ENCODE measurements at places on chromosomes 2 and 18.

DNA sequence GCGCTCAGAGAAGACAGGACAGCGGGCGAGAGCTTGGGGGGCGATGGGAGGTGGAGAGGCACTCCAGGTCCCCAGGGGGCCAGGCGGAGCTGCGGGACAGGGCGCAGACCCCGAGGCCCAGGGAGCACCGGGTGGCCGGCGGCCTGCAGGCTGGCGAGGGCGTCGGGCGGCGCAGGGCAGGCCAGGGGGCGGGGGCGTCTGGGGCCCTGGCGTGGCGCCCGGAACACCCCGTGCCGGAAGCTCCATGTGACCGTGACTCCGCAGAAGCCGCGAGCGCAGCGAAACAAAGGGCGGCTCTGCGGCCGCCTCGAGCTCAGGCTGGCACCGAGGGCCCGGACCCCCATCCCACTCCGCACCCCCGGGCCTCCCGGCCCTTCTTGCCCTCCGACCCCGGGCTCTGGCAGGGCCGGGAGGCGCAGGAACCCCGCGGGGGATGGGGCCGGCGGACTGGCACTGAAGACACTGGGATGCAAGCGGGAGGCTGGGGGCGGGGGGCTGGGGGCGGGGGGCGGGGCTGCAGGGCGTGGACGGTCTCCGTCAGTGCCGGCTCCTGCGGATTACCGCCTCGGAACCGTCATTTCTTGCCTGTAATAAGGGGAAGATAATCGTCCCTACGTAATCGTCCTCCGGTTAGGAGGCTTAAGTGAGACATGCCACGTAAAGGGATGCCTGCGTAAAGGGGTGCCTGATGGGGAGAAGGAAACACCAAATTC lies 19.1 kb downstream of the SH2D6 start:
- no peaks in the 10 kb centered on the region for H3K27me3 ChIP-seq
- H3K4me3 ChIP-seq = peak overlapping the region; percentile 3
- peaks cover 36% of the 10 kb centered on the region for H3K4me1 ChIP-seq
- H3K27ac ChIP-seq = peak overlapping the region; percentile 99

DNA sequence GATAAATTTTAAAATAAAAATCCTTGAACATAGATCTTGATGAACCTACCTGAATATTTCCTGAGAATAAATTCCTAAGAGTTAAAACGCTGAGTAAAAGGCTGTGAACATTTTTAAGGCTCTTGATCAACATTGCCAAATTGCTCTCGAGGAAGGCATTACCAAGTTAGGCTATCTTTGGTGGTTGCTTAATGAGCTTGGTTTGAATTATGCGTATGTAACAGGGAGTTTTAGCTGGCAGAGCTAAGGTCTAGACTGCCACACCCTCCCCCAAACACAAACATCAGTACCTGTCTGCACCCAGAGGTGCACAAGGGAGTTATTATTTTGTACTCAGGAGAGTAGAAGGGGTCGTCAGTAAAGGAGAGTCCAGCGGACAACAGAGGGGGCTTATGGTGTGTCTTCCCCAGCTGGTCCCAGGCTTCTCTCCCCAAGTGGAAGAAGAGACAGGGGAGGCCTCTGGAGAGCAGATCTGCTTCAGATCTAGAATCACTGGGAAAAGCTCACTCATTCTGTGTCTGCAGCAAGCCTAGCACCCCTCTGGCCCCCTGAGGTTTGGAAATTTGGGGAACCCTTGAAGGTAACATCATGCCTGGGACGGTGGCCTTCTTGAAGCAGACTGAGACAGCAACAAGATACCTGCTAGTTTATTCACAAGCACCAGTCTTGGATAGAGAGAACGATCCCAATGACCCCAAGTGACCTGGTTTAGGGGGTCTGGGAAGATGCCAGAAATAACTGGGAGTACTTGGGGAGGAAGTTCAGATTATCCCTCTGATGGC lies 197.2 kb upstream of the ID2 start:
- H3K36me3 ChIP-seq = no peaks in the 10 kb centered on the region
- H3K4me1 ChIP-seq = peaks cover 2% of the 10 kb centered on the region
- H3K27ac ChIP-seq = no peak overlapping the region
- H3K4me3 ChIP-seq = no peak overlapping the region
- no peaks in the 10 kb centered on the region for H3K27me3 ChIP-seq
- DNase-seq = no peak

DNA sequence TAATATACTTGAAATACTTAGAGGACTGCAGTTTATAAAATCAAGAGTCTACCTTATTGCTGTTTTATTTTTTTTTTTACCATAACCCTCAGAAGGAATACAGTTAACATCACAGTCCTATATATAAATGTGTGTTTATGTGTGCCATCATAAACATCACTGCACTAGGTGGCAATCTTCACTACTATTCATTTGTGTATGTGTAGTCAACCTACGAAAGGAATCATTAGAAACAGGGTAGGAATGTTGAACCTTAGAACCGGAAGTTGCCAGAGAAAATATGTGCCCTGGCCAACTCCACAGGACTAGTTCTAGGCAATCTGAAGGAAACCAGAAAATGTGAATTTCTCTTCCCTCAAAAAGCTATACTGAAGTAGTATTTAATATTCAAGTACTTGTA lies 3.4 kb downstream of the GEN1 start:
- peaks cover 11% of the 10 kb centered on the region for H3K4me1 ChIP-seq
- H3K36me3 ChIP-seq = no peaks in the 10 kb centered on the region
- no peak overlapping the region for H3K4me3 ChIP-seq
- H3K27me3 ChIP-seq = no peaks in the 10 kb centered on the region
- H3K27ac ChIP-seq = no peak overlapping the region

DNA sequence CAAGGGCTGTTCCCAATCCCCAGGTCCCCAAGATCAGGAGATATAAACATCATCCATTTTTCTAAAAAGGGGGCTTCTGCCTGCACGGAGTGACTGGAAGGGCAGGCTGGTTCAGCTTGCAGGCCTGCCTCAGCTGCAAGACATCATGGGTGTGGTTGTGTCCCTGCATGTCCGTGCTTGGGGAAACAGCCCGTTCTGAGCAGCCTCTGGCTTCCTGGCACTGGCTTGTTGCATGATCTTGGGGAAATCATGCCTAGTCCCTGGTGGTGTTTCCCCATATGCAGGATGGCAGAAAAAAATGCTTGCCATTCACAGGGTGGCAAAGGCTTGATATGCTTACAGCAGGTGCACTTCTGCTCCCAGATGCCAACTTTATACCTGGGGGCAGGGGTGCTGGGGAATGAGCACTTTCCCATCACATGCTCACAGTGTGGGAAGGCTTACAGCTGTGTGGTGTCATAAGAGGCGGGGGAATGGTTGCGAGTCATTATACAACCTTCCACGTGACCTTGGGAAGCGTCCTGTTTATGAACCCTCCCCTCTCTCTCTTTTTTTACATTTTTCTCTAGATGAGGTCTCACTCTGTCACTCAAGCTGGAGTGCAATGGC lies 7.2 kb downstream of the PCARE start:
- peaks cover 28% of the 10 kb centered on the region for H3K4me1 ChIP-seq
- no peak overlapping the region for H3K27ac ChIP-seq
- H3K36me3 ChIP-seq = no peaks in the 10 kb centered on the region
- no peak overlapping the region for H3K4me3 ChIP-seq
- H3K27me3 ChIP-seq = no peaks in the 10 kb centered on the region

GRCh38 chr2:29766191-29766590 lies 155.2 kb downstream of the ALK start:
- H3K4me3 ChIP-seq = no peak overlapping the region
- no peak for DNase-seq
- H3K36me3 ChIP-seq = no peaks in the 10 kb centered on the region
- H3K27ac ChIP-seq = no peak overlapping the region
- no peaks in the 10 kb centered on the region for H3K4me1 ChIP-seq

GRCh38 chr2:38692636-38693318 lies 26.9 kb downstream of the GALM start:
- H3K4me1 ChIP-seq = peaks cover 12% of the 10 kb centered on the region
- H3K4me3 ChIP-seq = no peak overlapping the region
- no peaks in the 10 kb centered on the region for H3K36me3 ChIP-seq
- DNase-seq = peak; percentile 28

DNA sequence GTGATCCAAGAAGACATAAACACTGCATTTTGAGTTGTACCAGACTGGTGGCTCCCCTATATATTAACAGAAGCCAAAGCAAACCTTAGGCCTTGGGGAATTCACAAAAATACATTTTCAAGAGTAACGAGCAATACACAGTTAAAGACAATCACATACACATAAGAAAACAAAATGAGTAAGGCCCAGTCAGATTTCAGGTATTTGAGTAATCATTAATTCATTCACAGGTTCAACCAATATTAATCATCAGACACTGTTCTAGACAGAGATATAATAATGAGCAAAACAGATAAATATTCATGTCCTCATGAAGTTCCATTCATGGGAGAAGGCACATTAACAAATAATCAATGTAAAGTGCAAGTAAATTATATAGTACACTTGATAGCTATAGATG lies 9.6 kb downstream of the STPG4 start:
- no peaks in the 10 kb centered on the region for H3K27me3 ChIP-seq
- H3K4me3 ChIP-seq = no peak overlapping the region
- no peaks in the 10 kb centered on the region for H3K4me1 ChIP-seq

DNA sequence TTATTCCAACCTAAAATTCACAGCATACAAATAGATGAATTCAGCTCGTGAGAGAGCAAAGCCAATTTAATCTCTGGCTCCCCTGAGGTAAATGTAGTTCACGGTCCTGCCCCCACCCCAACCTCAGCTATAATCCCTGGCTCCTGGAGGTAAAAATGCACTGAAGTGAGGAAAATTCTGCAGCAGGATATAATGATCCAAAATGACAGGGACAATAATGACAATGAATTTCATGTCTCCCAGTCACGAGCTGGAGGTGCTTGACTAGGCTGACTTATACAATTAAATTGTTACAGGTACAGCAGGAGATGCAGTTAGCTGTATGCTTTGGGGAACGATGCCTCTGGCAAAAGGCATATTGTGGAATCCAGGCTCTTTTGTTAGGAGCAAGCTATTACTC lies 82.0 kb downstream of the GPD2 start:
- H3K27ac ChIP-seq = no peak overlapping the region
- no peaks in the 10 kb centered on the region for H3K4me1 ChIP-seq
- DNase-seq = no peak
- no peak overlapping the region for H3K4me3 ChIP-seq
- no peaks in the 10 kb centered on the region for H3K27me3 ChIP-seq
- no peaks in the 10 kb centered on the region for H3K36me3 ChIP-seq

DNA sequence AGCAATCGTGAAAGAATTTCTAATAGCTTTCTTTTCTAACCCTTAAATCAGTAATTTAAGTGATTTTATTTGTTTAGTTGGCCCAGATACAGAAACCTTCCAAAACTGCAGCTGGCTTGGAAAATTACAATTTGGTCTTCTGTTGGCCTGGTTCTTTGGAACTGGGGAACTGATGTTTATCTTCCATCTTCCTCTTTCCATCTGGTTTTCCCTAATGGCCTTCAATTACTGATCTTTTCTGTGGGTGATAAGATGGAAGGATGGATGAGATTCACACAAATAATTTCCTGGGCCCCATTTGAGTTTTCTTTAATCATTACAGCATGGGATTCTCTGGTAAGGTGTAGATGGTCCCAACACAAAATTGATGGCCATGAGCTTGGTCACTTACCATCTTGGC lies 106.5 kb upstream of the CHRNA1 start:
- H3K4me1 ChIP-seq = no peaks in the 10 kb centered on the region
- H3K36me3 ChIP-seq = no peaks in the 10 kb centered on the region
- DNase-seq = no peak
- H3K27ac ChIP-seq = peak overlapping the region; percentile 18
- H3K4me3 ChIP-seq = no peak overlapping the region

GRCh38 chr18:13910501-13910900 lies 4.8 kb downstream of the MC2R start:
- H3K36me3 ChIP-seq = no peaks in the 10 kb centered on the region
- H3K27ac ChIP-seq = no peak overlapping the region
- no peak overlapping the region for H3K4me3 ChIP-seq
- no peak for DNase-seq
- no peaks in the 10 kb centered on the region for H3K4me1 ChIP-seq

Measured in hepatocyte (in vitro differentiated cells).